Hematopoietic multipotent progenitor cell treated with erythropoietin and hydrocortisone succinate and interleukin-3 and kit ligand, for 6 days (in vitro differentiated cells): ENCODE measurements at places on chromosomes 5 and 9.

GRCh38 chr5:157983906-157984551 is 125.1 kb upstream of the CLINT1 start:
- DNase-seq: no peak

GRCh38 chr5:95022967-95023695 is 261.8 kb downstream of the MCTP1 start:
- DNase-seq: peak; percentile 50

GRCh38 chr5:176784218-176785165 is 25.9 kb upstream of the UNC5A start:
- DNase-seq: no peak

DNA sequence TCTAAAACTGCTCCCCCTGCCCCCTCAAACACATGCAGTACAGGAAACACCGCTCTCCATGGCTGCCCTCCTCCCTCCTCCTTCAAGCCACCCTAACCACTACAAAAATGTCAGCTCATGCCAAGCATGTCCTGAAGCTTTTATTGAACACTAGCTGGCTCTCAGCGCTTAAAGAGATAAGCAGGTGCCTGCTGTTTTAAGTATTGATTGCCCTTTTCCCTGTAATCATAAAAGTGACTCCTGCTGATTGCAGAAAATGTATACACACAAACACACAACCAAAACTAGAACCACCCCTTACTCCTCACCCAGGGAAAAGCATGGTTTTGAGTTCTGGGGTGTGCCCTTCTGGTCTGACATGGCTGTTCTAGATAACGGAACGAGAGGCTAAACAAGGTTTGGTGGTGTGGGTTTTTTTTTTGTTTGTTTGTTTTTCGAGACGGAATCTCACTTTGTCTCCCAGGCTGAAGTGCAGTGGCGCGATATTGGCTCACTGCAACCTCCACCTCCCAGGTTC is 3.7 kb upstream of the UCK1 start:
- peak; percentile 92 for DNase-seq

- no peak for DNase-seq
Observed at GRCh38 chr9:135021393-135021789, 66.1 kb upstream of the OLFM1 start.

- peak; percentile 80 for DNase-seq
Observed at GRCh38 chr5:144203750-144204596, 33.3 kb downstream of the KCTD16 start.

DNA sequence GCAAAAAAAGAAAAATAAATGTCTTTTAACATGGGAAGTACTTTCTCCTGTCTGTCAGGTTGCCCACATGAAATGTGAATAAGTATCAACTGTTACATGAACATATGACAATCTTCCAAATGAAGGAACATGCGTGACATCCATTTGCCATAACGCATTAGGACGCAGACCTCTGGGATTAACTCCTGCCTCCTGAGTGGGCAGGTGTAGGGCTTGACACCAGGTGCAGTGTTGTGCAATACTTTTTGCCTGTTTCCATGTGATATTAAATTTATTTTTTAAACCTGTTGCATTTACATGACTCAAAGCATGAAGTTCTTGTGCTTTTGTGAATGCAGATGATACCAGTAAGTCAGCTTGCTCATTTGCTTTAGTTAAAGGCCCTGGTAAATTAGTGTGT is 8.7 kb upstream of the TMEM141 start:
- no peak for DNase-seq

DNA sequence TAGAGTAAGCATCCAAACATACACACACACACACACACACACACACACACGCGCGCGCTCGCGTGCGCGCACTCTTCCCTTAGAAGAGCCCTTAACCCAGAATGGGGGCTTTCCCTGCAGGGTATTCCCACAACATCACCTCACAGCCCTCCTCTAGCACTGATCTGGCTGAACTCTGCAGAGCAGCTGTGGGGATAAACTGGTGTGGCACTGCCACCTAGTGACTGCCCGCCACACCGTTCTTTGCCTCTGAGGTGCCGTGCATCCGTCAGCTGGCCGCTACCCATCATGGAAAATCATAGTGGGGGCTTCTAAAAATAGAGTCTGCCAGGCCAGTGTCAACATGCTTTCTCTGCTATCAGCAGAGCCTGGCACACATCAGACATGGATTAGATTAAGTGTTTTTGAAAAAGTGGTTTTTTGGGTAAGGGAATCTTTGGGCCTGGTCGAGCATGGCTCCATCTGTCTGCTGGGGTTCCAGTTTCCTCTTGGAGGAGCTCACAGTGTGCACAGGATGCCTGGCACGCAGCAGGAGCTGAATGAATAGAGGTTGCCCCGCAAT is 88.1 kb downstream of the KCNN2 start:
- DNase-seq: peak; percentile 63

GRCh38 chr5:179415291-179416060 is 70.2 kb upstream of the ADAMTS2 start:
- DNase-seq: no peak

DNA sequence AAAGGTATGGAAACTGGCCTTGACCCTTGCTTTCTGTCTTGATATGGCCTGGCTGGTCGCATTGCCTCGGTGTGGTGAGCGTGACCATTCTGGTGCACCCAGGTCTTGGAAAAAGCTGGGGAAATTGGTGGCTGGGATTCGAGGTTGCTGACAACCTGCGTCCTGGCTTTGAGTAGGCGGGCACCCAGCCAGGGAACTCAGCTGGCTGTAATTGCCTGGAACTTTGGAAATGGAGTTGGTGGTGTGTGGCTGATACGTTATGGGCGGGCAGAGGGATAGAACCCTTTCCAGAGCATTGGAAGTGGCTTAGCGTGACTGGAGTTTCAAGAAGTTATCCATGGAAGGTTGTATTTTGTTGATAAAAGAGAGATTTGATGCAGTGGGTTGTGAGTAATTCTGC is 35.2 kb downstream of the KCNMB1 start:
- no peak for DNase-seq

DNA sequence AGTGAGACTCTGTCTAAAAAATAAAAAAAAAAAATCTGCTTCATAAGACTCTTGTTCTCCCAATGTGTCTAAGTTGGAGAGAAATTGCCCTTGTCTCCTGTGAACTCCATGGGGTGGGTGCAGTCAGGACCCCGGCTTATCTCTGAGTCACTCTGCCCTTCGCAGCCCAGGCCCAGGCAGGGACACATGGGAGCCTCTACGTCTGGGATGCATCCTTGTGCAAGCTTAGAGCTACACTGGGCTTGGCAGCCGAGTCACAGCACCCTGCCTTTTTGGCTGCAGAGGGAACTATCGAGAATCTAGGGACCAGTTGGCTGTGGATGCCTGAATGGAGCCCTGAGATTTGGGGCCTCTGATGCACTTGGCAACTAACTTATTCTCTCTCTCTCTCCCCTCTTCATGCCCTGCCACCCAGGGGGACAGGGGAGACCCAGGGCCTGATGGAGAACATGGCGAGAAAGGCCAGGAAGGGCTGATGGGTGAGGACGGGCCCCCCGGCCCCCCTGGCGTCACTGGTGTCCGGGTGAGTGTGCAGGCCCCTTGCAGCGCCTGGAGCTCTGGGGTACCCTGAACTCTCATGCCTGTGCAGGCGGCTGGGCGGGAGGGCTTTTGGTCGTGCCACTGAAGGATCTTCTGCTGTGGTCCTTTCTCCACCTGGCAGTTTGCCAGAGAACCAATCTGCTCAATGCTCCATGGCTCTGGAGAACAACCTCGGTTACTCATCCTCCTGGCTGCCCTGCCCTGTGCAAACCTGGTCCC is 47.5 kb upstream of the ORM1 start:
- DNase-seq: no peak

DNA sequence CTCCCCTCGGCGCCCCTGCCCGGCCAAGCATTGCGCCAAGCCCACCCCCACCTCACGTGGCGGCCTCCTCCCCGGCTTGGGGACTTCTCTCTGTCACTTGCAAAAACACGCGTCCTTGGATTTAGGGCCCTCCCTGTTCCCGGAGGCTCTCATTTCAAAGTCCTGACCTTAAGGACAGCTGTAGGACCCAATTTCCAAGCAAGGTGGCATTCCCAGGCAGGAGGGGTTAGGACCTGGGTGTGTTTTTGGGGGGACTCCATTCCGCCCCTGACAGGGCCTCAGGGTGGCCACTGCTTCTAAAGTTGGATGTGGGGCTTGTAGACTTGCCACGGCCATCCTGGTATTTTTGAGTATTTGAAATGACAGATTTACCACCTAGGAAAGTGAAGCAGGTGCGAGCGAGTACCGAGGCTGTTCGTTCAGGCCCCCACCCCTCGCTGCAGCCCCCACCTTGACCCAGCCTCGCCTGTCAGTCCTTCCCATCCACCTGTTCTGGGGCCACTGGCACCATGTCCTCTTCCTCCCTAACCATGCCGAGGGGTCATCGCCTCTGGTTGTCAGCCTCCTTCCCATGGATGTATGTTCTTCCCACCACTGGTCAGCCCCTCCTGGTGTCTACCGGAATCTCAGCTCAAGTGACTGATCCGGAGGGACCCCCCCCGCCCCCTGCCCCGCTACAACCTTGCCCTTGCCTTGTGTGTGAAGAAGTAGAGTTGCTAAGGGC is 52.4 kb downstream of the MRPL36 start:
- no peak for DNase-seq

GRCh38 chr5:39760385-39761198 is 335.8 kb upstream of the DAB2 start:
- peak; percentile 3 for DNase-seq

GRCh38 chr5:115478281-115478680 is 66.3 kb downstream of the FEM1C start:
- no peak for DNase-seq

GRCh38 chr9:16767366-16767765 is 103.1 kb downstream of the BNC2 start:
- DNase-seq: no peak

DNA sequence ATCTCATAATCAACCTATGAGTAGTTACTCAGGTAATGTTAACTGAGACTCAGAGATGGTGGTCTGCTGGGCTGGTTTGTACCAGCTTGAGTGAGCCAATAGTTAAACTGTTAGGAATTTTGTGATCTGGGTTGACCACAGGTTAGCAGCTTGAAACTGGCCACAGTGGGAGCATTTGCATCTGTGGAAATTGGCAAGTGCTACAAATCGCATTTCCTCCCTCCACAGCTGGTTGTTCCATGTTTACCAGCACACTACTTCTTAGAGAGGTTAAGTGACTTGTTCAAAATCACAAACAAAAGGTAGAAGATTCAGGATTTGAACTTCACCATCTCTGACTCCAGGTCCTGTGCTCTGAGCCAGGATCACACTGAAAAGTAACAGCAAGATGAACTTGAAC is 446.9 kb upstream of the CLINT1 start:
- no peak for DNase-seq

GRCh38 chr5:136089791-136090190 is 42.9 kb upstream of the SMAD5 start:
- DNase-seq: no peak

- DNase-seq: no peak
Observed at GRCh38 chr5:61301341-61302199, 30.5 kb upstream of the ZSWIM6 start.

GRCh38 chr9:82645600-82645999 is 417.3 kb downstream of the RASEF start:
- no peak for DNase-seq
